ENCODE measurements at places on chromosomes 4 and X.

- no peak for DNase-seq
These were observed 1.0 kb downstream of the CYSLTR1 start for GRCh38 chrX:78326401-78326800.

- no peak for DNase-seq
These were observed 36.5 kb upstream of the TFDP3 start for GRCh38 chrX:133254666-133255065.

- DNase-seq, result no peak
These were observed 327.1 kb upstream of the VCX start for GRCh38 chrX:7515681-7516413.

DNA sequence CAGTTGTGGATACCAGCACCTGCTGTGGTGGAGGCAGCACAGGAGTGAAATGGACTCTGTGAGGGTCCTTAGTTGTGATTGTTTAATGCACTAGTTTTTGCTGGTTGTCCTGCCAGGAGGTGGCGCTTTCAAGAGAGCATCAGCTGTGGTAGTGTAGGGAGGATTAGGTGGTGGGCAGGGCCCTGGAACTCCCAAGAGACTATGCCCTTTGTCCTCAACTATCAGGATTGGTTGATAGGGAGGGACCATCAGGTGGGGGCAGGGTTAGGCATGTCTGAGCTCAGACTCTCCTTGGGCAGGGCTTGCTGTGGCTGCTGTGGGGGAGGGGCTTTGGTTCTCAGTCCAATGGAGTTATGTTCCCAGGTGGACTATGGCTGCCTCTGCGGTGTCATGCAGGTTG lies 121.9 kb downstream of the RRAGB start:
- no peak for DNase-seq
